CD4-positive, CD25-positive, alpha-beta regulatory T cell (primary cell): ENCODE measurements at places on chromosomes 7 and 10.

GRCh38 chr7:44286182-44286617 lies 39.2 kb downstream of the CAMK2B start:
- H3K36me3 ChIP-seq = no peaks in the 10 kb centered on the region
- no peak for DNase-seq
- no peaks in the 10 kb centered on the region for H3K4me1 ChIP-seq
- H3K4me3 ChIP-seq = no peak overlapping the region

- H3K4me1 ChIP-seq = no peaks in the 10 kb centered on the region
- no peak for DNase-seq
- H3K36me3 ChIP-seq = no peaks in the 10 kb centered on the region
- no peak overlapping the region for H3K4me3 ChIP-seq
- H3K27ac ChIP-seq = no peak overlapping the region
These were observed 45.4 kb downstream of the ST7 start for GRCh38 chr7:116998567-116999175.

DNA sequence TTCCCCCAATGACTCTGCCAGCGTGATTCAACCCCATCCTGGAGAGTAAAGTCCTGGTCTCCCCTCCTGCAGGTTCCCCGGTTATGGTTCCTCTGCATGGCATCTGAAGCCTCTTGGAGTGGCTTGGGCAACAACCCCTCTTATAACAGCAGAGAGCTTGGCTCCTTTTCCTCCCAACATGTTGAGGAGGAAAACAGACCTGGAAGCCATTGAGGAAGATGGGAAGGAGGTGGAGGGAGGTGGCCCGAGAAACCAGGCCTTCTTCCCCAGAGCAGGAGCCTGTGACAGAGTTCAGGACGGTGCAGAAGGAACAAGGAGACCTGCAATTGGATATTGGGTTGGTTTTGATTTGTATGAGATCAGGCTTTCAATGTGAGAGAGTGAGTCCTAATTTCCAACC lies 184.0 kb upstream of the ADCY1 start:
- H3K27me3 ChIP-seq = peaks cover 2% of the 10 kb centered on the region
- H3K27ac ChIP-seq = no peak overlapping the region
- no peaks in the 10 kb centered on the region for H3K36me3 ChIP-seq
- H3K4me3 ChIP-seq = no peak overlapping the region
- no peaks in the 10 kb centered on the region for H3K4me1 ChIP-seq

- H3K27me3 ChIP-seq = peaks cover 9% of the 10 kb centered on the region
- H3K27ac ChIP-seq = no peak overlapping the region
- peaks cover 3% of the 10 kb centered on the region for H3K4me1 ChIP-seq
- H3K36me3 ChIP-seq = no peaks in the 10 kb centered on the region
These were observed 903 bp upstream of the KCNMA1 start for GRCh38 chr10:77638321-77639101.

- peaks cover 14% of the 10 kb centered on the region for H3K27me3 ChIP-seq
- no peak for DNase-seq
- H3K4me3 ChIP-seq = no peak overlapping the region
- no peaks in the 10 kb centered on the region for H3K4me1 ChIP-seq
- no peak overlapping the region for H3K27ac ChIP-seq
These were observed 575 bp downstream of the PLPP4 start for GRCh38 chr10:120457431-120458172.

DNA sequence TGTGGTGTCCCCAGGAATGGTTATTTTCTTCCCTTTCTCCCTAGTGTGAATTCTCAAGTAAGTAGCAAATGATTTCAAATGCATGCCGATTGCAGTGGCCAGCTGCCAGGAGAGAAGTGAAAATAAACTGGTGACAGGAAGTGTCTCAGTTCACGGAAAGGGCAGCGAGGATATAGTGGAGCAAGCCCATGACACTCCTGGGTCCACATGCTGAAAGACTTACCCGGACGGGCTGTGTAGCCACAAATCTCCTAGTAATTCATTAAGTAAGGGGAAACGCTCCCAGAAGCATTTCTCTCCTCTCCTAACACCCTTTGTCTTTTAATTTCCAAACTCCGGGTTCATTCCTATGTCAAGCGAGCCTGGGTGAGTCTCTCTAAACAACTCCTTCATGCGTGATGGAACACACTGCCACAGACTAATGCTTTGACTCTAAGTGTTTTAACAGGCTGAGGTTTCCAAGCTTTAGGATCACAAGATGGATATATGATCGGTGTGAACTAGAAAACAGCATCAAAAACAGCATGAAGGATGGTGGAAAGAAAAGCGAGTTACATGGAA lies 125.6 kb downstream of the CYP26A1 start:
- no peaks in the 10 kb centered on the region for H3K36me3 ChIP-seq
- DNase-seq = no peak
- H3K27me3 ChIP-seq = peaks cover 8% of the 10 kb centered on the region
- H3K27ac ChIP-seq = no peak overlapping the region
- H3K4me1 ChIP-seq = no peaks in the 10 kb centered on the region

DNA sequence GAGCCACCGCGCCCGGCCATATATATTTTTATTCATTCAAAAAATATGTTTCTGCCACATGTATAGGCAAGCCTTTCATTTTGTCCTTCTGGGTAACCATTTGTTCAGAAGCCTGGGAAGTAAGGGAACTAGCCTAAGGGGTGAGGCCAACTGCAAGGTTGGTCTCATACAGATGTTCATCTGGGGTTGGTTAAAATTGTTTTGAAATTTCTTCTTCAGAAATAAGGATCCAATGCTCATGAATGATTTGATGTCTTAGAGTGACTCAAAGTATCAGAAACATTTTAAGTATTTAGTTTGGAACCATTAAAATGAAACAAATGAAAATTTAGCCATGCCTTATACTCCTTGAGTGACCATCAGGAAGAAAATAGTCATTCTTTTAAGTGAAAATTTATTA lies 397.2 kb downstream of the SUGCT start:
- H3K4me1 ChIP-seq = no peaks in the 10 kb centered on the region
- no peak for DNase-seq
- no peaks in the 10 kb centered on the region for H3K36me3 ChIP-seq
- no peak overlapping the region for H3K27ac ChIP-seq

- no peak overlapping the region for H3K4me3 ChIP-seq
- no peaks in the 10 kb centered on the region for H3K27me3 ChIP-seq
- no peak for DNase-seq
- no peaks in the 10 kb centered on the region for H3K4me1 ChIP-seq
- H3K36me3 ChIP-seq = no peaks in the 10 kb centered on the region
These were observed 24.5 kb upstream of the CUBN start for GRCh38 chr10:17154116-17154515.

DNA sequence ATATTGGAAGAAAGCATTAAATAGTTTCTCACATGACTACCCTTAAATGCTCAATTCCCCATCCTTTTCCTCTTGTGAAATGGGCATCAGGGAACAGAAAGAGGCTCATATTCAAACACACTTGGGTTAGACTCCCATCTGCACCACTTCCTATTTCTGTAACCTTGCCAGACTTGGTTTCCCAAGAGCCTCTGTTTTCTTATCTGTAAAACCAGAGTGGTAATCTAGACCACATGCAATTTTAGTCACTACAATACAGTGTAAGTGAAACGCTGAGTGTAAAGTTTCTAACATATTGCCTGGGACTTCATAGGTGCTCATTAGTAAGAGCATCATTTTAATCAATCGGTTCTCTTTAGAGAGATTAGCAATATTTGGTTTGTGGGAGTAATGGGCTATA lies 136.3 kb downstream of the SORCS1 start:
- no peaks in the 10 kb centered on the region for H3K4me1 ChIP-seq
- no peaks in the 10 kb centered on the region for H3K36me3 ChIP-seq
- no peak overlapping the region for H3K27ac ChIP-seq
- H3K4me3 ChIP-seq = no peak overlapping the region

- H3K4me1 ChIP-seq = peaks cover 5% of the 10 kb centered on the region
- no peaks in the 10 kb centered on the region for H3K36me3 ChIP-seq
- no peaks in the 10 kb centered on the region for H3K27me3 ChIP-seq
- peak; percentile 9 for DNase-seq
- H3K4me3 ChIP-seq = no peak overlapping the region
These were observed 14.4 kb upstream of the SPRN start for GRCh38 chr10:133438711-133439273.

- H3K36me3 ChIP-seq = peaks cover 4% of the 10 kb centered on the region
- no peaks in the 10 kb centered on the region for H3K27me3 ChIP-seq
- H3K27ac ChIP-seq = no peak overlapping the region
- H3K4me1 ChIP-seq = no peaks in the 10 kb centered on the region
- H3K4me3 ChIP-seq = no peak overlapping the region
These were observed 77.4 kb downstream of the ALOX5 start for GRCh38 chr10:45451407-45451806.

GRCh38 chr7:129150199-129150996 lies 5.9 kb downstream of the TSPAN33 start:
- H3K4me3 ChIP-seq = no peak overlapping the region
- no peaks in the 10 kb centered on the region for H3K4me1 ChIP-seq
- H3K27ac ChIP-seq = no peak overlapping the region

DNA sequence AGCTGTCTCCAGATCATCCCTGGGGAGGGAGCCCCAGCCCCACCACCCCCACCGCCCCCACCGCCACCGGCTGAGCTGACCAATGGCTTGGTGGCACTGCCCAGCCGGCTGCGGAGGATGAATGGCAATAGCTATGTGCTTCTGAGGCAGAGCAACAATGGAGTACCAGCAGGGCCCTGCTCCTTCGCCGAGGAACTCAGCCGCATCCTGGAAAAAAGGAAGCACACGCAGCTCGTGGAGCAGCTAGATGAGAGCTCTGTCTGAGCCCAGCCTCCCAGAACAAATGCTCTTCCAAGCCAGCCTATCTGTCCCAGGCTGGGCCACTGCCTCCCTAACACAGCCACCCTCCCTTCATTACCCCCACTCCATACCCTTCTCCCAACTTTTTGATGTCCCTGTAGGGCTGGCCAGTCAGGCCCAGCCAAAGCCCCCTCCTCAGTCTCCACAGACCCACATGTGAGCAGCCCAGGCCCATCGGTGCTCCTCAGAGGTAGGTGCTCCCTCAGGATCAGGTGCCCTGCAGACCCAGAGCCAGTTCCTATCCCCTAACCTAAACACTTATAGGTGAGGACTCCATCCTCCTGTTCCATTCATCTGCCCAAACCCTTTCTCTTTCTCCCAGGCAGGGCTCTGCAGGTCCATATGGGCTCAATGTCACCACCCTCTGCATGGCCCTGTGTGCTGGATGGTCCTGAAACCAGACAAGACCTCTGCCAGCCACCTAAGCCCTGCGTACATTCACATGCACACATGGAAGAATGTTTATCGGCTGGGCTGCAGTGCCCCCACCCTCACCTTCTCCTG lies 3.2 kb downstream of the MRPL43 start:
- H3K36me3 ChIP-seq = peaks cover 21% of the 10 kb centered on the region
- H3K4me3 ChIP-seq = no peak overlapping the region
- H3K27me3 ChIP-seq = no peaks in the 10 kb centered on the region
- H3K27ac ChIP-seq = no peak overlapping the region
- DNase-seq = no peak

DNA sequence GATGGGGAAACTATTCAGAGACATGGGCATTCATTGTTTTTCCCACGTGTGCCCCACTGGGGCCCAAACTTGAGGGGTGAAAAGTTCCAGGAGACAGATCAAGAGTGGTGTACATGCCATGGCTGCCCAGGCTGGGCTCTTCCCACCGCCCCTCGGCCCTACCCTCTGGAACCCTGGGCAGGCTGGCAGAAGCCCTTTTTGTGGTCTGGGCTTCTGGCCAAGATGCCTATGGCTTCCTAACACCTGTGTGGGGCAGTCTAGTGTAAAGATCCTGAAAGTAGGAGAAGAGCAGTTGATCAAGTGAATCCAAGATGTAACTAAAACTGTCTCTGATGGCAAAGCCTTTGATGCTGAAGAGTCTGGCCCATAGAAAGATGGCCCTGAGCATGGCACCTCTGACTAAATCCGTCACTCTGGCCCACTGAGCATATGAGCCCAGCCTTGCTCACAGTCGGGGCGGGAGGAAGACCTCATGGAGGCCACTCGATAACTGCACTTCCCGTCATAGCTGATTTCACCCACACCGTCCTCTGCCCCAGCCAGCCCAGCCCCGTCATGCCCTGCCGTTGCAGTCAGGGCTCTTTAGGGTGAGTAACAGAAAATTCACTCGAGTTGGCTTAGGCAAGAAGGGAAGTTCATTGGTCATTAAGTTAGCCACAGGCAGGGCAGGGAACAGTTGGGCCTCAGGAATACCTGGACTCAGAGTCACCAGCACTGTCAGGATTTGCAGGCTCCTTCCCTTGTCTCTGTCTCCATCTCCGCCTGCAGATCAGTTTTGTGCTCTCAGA lies 37.9 kb upstream of the MTPAP start:
- H3K27ac ChIP-seq = no peak overlapping the region
- no peaks in the 10 kb centered on the region for H3K27me3 ChIP-seq
- DNase-seq = no peak

GRCh38 chr10:133379152-133379800 lies at the start of gene PAOX:
TSS of gene PAOX (plus strand) at chr10:133379262. CDS start at chr10:133379317, 55 bp downstream.
- peak; percentile 62 for DNase-seq
- H3K27ac ChIP-seq = peak within 1 kb of the TSS; percentile 71
- no peaks in the 10 kb centered on the region for H3K36me3 ChIP-seq
- H3K4me1 ChIP-seq = peaks cover 14% of the 10 kb centered on the region
- peak within 1 kb of the TSS; percentile 64 for H3K4me3 ChIP-seq
- no peaks in the 10 kb centered on the region for H3K27me3 ChIP-seq

DNA sequence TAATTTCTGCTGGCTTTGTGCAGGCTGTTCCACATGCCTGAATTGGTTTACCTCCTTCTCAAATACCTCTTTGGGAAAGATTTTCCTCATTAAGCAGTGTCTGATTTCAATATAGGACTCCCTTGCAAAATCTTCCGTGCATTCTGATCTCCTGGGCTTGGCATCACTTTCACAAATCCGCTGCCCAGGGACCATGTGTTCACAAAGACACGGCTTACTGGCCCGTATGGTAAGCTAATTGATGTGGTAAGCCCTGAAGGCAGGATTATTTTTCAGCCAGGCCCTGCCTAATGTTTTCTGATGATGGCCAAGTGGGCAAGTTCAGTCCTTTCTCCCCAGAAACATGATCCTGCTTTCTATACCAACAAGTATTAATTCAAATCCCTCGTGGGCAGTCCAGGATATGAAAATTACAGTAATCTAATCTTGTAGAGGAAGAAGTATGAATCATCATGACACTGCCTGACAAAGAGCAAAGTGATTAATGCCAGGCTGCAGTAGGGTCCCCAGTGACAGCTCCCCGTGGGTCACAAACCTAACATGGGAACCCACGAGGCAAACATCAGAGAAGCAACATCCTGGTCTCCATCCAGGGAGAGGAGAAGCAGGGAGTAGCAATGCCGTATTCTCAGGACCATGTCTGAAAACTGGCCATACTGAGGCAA lies 11.6 kb upstream of the SVIL start:
- no peak overlapping the region for H3K27ac ChIP-seq
- H3K4me1 ChIP-seq = peaks cover 8% of the 10 kb centered on the region
- no peak for DNase-seq
- no peaks in the 10 kb centered on the region for H3K27me3 ChIP-seq
- no peaks in the 10 kb centered on the region for H3K36me3 ChIP-seq
- no peak overlapping the region for H3K4me3 ChIP-seq

DNA sequence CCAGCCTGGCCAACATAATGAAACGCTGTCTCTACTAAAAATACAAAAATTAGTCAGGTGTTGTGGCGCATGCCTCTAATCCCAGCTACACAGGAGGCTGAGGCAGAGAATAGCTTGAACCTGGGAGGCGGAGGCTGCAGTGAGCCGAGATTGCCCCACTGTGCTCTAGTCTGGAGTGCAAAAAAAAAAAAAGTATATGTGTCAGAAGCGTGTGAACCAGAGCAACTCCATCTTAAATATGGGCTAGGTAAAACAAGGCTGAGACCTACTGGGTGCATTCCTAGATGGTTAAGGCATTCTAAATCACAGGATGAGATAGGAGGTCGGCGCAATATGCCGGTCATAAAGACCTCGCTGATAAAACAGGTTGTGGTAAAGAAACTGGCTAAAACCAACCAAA lies 6.2 kb downstream of the CCL24 start:
- no peaks in the 10 kb centered on the region for H3K4me1 ChIP-seq
- no peaks in the 10 kb centered on the region for H3K27me3 ChIP-seq
- no peak overlapping the region for H3K27ac ChIP-seq
- DNase-seq = no peak
- no peak overlapping the region for H3K4me3 ChIP-seq
- H3K36me3 ChIP-seq = no peaks in the 10 kb centered on the region
